ENCODE measurements at places on chromosomes 12 and 14.

DNA sequence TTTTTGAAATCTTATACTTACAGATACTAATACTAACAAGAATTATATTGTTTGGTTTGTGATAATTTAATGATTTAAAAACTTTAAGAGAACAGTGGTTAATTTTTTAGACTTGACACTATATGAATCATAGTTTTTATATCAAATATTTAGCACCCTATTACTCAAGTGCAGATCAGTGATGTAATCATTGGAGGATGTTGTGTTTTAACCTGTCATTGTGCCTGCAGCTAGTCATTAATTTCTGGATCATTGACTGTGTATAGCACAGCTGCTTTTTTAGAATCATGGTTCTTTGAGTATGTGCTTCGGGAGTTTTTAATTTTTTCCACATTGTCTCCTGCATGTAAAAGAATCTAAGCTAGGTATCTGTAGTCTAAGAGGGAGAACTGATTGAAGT, 17.3 kb downstream of the ARID4A start:
- DNase-seq, result peak; percentile 17

GRCh38 chr12:120406069-120406468, 31.8 kb upstream of the COX6A1 start:
- DNase-seq, result no peak

GRCh38 chr14:56862836-56863235, 52.6 kb upstream of the OTX2 start:
- DNase-seq, result no peak

GRCh38 chr14:75310295-75311111, 31.9 kb downstream of the FOS start:
- DNase-seq, result peak; percentile 96
